Activated CD4-positive, alpha-beta T cell treated with anti-CD3 and anti-CD28 coated beads, Interleukin-2, amount 10 ng/mL, durations not matched to agents 7 days and 5 days (primary cell): ENCODE measurements at places on chromosomes 3 and 15. TPM values are rescaled to one million over a fixed set of nuclear protein-coding genes. Genes with fewer than 3 reads are reported as not detected.

DNA sequence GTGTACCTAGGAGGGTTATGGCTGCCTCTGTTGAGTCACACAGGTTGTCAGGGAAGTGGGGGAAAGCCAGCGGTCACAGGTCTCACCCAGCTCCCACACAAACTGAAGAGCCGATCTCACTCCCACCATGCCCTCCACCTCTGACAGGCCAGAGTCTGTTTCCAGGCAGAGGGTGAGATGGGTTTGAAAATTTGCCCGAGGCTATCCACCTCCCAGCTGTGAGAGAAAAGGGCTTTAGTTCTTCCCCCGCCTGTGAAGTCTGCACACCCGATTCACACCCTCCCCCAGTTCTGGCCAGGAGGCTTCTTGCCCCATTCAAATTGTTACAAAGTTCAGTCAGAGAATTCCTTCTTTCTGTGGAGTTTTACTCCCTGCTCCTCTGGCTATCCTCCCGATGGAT is 446.9 kb downstream of the EDEM1 start:
- no peak for DNase-seq

DNA sequence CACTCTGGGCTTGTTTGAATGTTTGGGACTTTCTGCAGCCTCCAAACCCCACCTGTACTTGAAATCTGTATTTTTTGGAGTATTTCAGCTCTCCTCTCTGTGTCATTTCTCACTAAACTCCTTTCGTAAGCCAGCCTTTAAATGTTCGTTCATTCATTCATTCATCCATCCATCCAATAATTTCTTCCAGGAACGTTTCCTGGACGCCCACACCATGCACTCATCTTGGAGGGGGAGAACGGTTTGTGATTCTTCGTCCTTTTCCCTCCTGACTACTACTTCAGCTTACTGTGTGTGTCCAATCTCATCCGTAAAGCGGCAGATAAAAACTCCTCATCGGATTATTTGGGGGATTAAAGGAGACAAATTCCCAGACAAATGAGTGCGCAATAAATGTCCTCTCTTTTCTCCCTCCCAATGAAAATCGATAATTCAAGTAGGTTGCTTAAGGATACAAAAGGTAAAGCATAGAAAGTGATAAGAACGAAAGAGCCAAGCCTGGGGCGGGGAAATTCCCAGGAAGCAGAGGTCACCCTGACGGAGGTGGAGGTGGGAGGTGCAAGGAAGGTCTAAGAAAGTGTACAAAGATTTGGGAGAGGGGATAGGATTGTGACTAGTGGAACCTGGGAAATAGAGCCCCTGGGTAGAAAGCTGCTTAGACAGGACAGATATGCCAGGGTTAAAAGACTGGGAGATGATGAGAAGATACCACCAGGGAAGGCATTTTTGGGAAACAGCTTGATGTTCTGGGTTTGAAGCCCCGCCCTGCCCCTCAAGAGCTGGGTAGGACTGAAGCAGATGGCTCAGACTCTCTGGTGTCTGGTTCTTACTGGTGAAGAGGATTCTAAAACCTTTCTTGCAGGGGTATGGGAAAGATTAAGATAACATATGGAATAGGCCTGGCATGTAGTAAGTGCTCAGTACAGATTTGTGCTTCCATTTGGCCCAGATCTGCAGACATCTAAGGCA is 896 bp upstream of the KLHL25 start:
- DNase-seq: no peak

GRCh38 chr3:182482705-182483104 is 310.6 kb upstream of the ATP11B start:
- no peak for DNase-seq

DNA sequence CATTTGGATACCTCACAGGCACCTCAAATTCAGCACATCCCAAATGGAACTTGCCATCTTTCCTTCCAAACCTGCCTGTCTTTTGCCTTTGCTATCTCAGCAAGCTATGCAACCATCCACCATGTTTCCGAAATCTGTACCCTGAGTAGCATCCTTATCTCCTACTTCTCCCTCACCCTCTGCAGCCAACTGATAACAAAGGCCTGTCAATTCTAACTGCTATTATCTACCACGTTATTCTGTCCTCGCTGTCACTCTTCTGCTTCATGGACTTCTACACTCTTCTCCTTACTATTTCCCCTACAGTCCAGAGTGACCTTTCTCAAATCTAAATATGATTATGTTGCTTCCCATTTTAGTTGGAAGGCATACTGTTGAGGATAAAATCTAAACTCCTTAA is 25.5 kb upstream of the TAFA4 start:
- no peak for DNase-seq

GRCh38 chr15:87527416-87527815 is 729.1 kb downstream of the NTRK3 start:
- DNase-seq: no peak

- no peak for DNase-seq
Observed at GRCh38 chr3:105869861-105870755, 1.3 kb upstream of the CBLB start.

The ISLR2 gene
- not detected for total RNA-seq

The CTXN2 gene
- total RNA-seq: not detected

The WDR72 gene
- not detected for total RNA-seq

The CLDN18 gene
- not detected for total RNA-seq
